Dermis microvascular lymphatic vessel endothelial cell (primary cell): ENCODE measurements at places on chromosomes 13 and 19. TPM values are rescaled to one million over a fixed set of nuclear protein-coding genes. Genes with fewer than 3 reads are reported as not detected.

The PSG1 gene
- total RNA-seq: 0.13 and 0.76 TPM in 2 replicates

The CEACAM1 gene
- total RNA-seq: 10.9 and 35.7 TPM in 2 replicates

The GATAD2A gene
- 33.1 and 43.7 TPM in 2 replicates for total RNA-seq

The CYP4F12 gene
- total RNA-seq: not detected in 2 replicates

The SIAH3 gene
- total RNA-seq: not detected in 2 replicates

The RFXAP gene
- 0.64 and 1.3 TPM in 2 replicates for total RNA-seq

The KPTN gene
- total RNA-seq: 4.0 and 5.3 TPM in 2 replicates

The CRLF1 gene
- 0.13 TPM in 1 of 2 replicates, not detected in the other for total RNA-seq

The HPN gene
- total RNA-seq: under 0.01 TPM in 1 of 2 replicates, not detected in the other
